ENCODE measurements at places on chromosomes 2 and 18.

GRCh38 chr2:149651229-149651628 lies 63.7 kb upstream of the MMADHC start:
- DNase-seq, result no peak

DNA sequence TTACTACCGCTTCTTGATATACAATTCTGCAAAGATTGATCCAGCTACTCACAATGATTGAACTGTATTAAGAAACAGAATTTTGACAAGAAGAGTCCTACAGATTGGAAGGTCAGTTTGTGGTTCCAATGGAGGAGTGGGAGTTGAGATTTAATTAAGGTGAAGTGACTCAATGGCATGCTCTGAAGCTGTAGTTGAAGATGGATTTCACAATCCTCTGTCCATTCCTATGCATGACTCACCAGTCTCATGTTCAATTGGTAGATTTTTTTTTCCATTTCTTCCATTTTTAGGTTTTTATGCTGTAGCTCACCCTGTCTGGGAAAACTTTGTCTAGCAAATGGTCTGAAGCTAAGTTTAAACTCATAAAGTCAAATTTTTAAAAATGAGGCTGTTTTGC lies 83.3 kb downstream of the DPP4 start:
- DNase-seq, result no peak

GRCh38 chr2:217801115-217801531 lies 201.7 kb downstream of the TNS1 start:
- DNase-seq, result no peak

- DNase-seq, result no peak
Observed at GRCh38 chr2:158903711-158904405, 64.6 kb upstream of the TANC1 start.

DNA sequence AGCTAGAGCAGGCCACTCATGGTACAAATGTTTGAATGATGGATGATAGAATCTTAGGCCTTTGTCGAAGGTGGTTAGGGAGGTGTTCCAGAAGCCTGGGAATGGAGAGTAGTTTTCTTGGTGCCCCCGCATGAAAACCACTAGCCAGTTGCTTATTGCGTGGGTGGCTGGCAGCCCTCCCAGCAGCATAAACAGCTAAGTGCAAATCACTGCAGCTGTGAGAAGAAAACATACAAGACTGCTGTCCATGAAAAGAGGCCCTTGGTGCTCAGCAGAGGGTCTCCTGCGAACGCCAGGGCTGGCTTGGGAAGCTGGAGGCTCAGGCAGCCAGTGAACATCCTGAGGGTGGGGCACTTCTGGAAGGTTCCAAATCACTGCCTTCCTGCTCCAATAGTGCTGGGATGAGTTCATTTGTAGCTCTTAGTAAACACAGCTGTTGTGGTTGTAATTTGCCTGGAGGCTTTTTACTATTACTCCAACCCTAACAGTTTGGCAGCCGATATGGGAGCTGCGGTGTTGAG lies 118.8 kb downstream of the MGAT5 start:
- no peak for DNase-seq

- no peak for DNase-seq
Observed at GRCh38 chr2:225400060-225400511, 576 bp downstream of the NYAP2 start.

GRCh38 chr18:43515481-43515880 lies 238.2 kb upstream of the SYT4 start:
- no peak for DNase-seq

- no peak for DNase-seq
Observed at GRCh38 chr2:237613679-237614078, 13.7 kb upstream of the LRRFIP1 start.

DNA sequence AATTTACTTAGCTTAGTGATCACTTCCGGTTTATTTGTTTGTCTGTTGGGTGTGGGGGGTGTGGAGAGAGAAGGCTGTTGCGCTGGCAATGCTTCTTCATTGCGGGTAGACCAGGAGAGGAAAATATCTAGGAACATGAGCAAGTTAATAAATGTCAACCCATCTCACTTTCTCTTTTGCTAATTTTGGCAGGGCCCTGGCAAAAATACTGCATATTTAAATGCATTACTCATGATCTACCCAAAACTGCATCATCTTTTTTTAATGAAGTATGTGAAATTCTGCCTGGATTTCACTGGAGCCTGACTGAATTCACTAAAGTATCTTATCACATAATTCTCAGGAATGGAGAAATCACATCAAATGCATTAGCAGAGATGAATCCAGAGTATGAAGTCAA lies 1131.0 kb upstream of the NXPH2 start:
- DNase-seq, result no peak

- no peak for DNase-seq
Observed at GRCh38 chr2:51028829-51029228, 3.1 kb downstream of the NRXN1 start.

- no peak for DNase-seq
Observed at GRCh38 chr2:164705412-164706167, 84.3 kb upstream of the GRB14 start.

DNA sequence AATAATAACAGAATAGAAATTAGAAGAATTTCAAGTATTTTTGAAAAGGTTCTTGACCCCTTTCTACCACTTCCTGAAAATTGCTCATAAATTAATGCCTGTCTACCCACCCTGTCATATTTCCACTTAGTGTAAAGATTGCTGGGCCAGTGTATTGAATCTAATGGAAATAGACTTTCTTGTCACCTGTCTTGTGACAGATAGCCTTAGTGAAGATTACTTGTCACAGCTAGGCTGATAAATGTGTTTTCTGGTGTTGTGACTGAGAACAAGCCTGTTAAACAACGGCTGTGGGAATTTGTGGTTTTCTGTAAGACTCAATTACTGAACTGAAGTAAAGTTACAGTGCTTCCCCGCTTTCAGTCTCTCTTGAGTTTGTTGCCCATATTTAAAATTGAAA lies 37.0 kb downstream of the PIK3C3 start:
- DNase-seq, result no peak

- no peak for DNase-seq
Observed at GRCh38 chr2:46535360-46535759, 56.0 kb downstream of the TMEM247 start.

DNA sequence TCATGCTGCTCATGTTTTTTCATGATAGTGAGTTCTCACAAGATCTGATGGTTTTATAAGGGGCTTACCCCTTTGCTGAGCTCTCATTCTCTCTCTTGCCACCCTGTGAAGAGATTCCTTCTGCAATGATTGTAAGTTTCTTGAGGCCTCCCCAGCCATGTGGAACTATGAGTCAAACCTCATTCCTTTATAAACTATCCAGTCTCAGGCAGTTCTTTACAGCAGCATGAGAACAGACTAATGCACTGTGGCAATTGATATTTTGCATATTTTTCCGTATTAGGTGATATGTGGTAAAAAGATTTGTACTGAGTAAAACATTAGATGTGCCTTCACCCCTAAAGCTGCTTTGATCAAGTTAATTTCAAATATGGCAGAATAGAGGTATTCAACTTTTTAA lies 48.8 kb downstream of the RAB27B start:
- no peak for DNase-seq

GRCh38 chr2:123826729-123827271 lies 198.3 kb upstream of the CNTNAP5 start:
- no peak for DNase-seq

DNA sequence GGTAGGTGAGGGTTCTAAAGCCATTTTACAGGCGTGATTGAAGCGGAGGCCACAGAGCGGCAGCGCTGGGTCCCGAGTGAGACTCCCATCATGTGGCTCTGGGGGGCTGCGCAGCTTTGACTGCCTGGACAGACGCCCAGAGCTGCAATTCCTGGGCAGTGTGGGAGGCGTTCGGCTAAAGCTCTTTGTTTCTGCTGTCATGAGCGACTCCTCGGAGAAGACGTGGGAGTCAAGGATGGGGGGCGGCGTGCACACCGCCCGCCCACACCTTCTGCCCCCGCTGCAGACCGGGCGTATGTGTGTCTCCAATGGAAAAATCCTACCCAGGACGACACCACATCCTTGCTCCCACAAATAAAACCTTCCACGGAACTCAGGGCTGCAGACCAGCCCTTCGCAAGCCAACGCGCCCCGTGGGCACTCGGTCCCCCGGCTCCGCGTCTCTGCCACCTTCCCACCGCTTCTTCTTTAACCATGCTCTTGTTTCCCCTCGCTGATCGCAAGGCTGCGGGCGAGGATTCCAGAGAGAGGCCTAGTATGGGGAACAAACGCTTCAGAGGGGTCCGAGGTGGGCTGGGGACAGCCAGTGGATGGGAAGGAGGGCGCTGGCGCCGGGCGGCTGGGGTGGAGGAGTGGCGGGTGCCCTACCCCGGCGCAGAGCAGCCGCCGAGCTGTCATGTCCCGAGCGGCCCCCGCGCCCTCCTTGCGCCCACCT lies 680 bp upstream of the LBH start:
- DNase-seq, result no peak

DNA sequence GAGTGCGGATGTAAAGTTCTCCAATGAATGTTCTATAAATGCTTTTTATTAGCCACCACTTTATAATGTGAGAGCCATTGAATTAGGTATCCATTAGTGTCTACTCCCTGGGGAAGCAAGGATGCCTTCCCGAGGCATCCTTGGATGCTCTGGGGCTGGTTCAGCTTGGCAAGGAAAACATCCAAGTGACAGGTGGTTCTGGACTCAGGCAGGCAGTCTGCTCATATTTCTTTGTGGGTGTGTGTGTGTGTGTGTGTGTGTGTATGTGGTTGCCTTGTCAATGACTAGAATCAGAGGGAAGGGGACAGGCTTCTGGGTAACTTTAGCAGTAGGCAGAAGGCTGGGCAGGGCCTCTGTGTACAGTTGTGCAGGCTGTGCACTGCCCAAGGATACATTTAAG lies 149.2 kb downstream of the TSN start:
- no peak for DNase-seq

- DNase-seq, result no peak
Observed at GRCh38 chr2:37928377-37928776, 3.3 kb downstream of the RMDN2 start.

DNA sequence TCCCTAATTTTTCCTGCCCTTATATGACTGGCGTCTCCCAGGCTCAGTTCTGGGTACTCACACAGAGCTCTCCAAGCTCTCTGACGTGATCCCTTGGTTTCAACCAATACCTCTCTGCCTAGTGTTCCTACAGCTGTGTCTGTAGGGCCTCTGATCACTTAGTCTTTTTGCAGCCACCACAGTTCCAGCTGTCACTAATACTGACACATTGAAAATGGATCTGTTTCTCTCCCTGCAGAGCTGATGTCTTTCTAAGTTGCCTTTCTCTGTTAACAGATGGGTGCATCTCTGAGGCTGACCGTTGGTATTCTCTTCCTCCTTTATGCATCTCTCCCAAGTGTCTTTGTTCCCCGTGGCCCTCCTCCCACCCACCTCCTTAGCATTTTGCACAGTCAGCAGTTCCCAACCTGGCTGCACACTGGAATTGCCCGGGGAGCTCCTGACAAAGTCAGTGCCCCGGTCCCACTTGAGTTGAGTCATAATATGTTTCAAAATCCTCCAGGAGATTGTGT lies 62.5 kb downstream of the CERS6 start:
- no peak for DNase-seq

DNA sequence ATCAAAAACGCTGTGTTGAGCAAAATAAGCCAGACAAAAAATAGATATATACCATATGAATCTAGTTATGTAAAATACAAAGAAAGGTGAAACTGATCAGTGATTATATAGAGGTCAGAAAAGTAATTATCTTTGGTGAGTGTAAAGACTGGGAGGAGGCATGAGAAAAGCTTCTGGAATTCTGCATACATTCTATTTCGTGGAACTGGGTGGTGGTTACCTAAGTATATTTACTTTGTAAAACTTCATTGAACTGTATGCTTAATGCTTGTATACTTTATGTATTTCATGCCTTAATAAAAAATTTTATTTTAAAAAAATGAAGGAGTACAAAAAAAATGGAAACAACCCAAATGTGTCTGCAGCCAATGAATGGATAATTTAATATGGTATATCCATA lies 153.1 kb upstream of the ALPP start:
- DNase-seq, result no peak

DNA sequence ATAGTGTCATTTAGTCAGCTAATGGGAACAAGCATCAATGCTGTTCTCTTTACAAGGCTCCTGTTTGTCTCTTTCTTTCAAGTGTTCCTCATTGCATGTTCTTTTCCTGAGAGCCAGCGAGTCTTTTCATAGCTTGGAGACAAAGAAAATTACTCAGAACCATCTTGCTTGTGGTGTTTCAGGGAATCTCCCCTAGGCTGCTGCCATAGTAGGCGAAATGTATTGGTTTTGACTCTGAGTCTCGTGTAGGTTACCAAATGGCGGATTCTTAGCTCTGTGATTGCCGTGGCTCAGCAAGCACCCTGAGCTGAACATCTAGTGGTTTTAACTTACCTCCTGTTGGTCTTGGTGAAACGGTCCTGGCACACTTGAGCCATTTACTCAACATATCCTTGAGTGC lies 68.7 kb downstream of the RHBDD1 start:
- no peak for DNase-seq

- no peak for DNase-seq
Observed at GRCh38 chr2:211881449-211881848, 657.2 kb downstream of the ERBB4 start.

- no peak for DNase-seq
Observed at GRCh38 chr2:206805887-206806607, 40.6 kb downstream of the FASTKD2 start.

DNA sequence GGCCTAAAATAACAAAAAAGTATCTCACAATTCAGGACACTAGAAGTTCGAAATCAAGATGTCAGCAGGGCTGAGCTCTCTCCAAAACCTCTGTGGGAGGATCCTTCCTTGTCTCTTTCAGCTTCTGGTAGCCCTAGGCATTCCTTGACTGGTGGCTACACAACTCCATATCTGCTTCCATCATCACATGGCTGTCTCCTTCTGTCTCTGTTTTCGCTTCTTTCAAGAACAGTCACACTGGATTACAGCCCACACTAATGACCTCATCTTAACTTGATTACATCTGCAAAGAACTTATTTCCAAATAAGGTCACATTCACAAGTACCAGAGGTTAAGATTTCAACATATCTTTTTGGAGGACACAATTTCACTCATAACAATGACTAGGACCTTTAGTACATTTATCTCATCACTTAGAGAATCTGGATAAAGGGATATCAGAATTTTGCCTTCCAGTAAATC lies 275.2 kb downstream of the IRS1 start:
- DNase-seq, result no peak

- no peak for DNase-seq
Observed at GRCh38 chr2:101328474-101329007, 20.0 kb upstream of the RNF149 start.

GRCh38 chr2:121735518-121736074 lies 1.1 kb downstream of the NIFK start:
- no peak for DNase-seq

GRCh38 chr2:185316383-185316782 lies 422.2 kb upstream of the FSIP2 start:
- DNase-seq, result no peak

- no peak for DNase-seq
Observed at GRCh38 chr2:25617948-25618646, 55.3 kb downstream of the DTNB start.
